ENCODE measurements at places on chromosomes 7 and 10. TPM values are rescaled to one million over a fixed set of nuclear protein-coding genes. Genes with fewer than 3 reads are reported as not detected.

DNA sequence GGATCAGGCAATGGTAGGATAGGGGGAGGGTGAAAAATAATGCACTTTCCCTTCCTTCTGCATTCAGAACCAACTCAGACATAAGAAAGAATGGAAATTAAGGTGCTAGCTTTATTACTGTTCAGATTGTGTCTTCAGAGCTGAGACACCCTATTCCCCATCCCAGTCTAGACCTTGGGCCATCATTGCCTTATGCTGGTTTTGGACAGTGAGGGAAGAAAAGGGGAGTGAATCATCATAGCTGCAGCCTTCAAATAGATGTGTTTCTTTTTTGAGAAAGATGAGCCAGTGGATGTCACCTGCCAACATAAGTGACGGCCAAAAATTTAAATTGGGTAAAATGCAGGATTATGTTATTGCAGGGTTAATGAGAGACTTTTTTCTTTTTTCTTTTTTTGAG is 27.0 kb upstream of the TOMM7 start:
- H3K4me3 ChIP-seq, result no peak overlapping the region
- no peak overlapping the region for H3K27ac ChIP-seq
- H3K36me3 ChIP-seq, result no peaks in the 10 kb centered on the region
- peaks cover 9% of the 10 kb centered on the region for H3K4me1 ChIP-seq
- peaks cover 3% of the 10 kb centered on the region for H3K27me3 ChIP-seq
- DNase-seq, result no peak

DNA sequence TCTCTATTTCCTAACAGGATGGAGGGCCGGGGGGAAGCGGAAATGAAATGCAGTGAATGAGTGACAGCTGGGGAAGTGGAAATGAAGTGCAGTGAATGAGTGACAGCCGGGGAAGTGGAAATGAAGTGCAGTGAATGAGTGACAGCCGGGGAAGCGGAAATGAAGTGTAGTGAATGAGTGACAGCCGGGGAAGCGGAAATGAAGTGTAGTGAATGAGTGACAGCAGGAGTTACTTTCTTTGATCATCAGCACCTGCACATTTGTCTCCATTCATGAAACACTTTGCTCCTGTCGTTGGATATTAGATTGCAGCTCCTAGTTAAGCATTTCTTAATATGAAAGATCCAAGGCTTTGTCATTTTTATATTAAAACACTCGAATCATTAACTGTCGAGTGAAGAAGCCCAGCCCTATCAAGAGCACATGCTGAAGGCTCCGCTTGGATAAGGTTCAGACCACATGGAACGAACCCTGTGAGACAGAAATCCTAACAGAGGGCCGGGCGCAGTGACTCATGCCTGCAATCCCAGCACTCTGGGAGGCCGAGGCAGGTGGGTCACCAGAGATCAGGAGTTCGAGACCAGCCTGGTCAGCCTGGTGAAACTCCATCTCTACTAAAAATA is 406.0 kb upstream of the ADARB2 start:
- no peak overlapping the region for H3K4me3 ChIP-seq
- peaks cover 2% of the 10 kb centered on the region for H3K4me1 ChIP-seq

- H3K4me3 ChIP-seq, result no peak overlapping the region
- H3K4me1 ChIP-seq, result peaks cover 31% of the 10 kb centered on the region
- H3K36me3 ChIP-seq, result no peaks in the 10 kb centered on the region
- H3K27me3 ChIP-seq, result peaks cover 2% of the 10 kb centered on the region
These were observed 103.2 kb upstream of the CTBP2 start for GRCh38 chr10:125263551-125263950.

DNA sequence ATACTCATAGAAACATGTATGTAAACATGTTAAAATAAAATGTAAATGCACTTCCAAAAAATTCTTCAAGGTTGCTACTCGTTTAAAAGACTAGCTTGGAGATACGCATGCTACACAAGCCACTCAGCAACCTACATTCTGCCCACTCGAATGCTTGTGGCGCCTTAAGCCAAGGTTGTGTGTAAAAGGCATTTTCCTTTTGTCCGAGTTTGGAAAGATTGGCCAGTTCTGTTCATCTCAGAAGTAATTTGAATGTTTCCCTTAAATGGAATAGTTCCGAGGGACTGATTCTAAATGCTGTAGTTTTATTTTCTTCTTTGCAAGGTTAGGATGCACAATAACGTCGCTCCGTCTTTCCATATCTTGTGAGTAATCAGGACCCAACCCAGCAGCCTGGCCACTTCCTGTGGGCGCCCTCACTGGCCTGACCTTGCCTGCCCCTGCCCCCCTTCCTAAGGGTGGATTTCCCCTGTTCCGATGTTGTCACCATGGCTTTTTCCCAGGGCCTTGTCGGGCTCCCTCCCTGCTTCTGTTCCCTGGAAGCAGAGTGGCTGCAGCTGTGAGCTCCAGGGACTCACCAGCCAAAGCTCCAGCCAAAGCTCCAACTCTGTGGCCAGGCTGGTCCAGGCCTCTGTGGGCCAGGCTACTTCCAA is 70.6 kb downstream of the PTPRE start:
- no peak overlapping the region for H3K4me3 ChIP-seq
- H3K4me1 ChIP-seq, result peaks cover 4% of the 10 kb centered on the region
- peak overlapping the region; percentile 43 for H3K27ac ChIP-seq
- peaks cover 9% of the 10 kb centered on the region for H3K27me3 ChIP-seq

- peaks cover 12% of the 10 kb centered on the region for H3K4me1 ChIP-seq
- H3K4me3 ChIP-seq, result no peak overlapping the region
- H3K27ac ChIP-seq, result peak overlapping the region; percentile 1
- no peaks in the 10 kb centered on the region for H3K27me3 ChIP-seq
These were observed 30.5 kb downstream of the RGS10 start for GRCh38 chr10:119511828-119512515.

- no peak for DNase-seq
- H3K4me3 ChIP-seq, result no peak overlapping the region
- H3K27ac ChIP-seq, result no peak overlapping the region
- H3K36me3 ChIP-seq, result peaks cover 10% of the 10 kb centered on the region
These were observed 752.3 kb downstream of the SUGCT start for GRCh38 chr7:40887099-40887498.

DNA sequence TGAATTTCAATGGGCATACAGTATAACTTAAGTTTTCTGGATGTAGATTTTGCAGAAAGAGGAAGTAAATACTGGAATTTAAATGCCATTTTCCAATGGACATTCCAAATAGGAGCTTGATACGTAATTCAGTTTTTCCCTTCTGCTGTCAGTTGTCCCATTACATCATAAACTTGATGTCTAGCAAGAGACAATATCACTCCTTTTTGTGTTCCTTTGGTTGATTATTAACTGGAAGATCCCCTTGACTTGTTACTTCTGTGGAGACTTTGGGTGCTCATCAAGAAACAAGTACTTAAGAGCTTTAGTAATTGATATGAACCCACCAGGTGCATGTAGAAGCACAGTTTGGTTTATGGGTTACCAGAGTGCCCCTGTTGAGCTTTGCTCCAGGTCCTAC is 116.1 kb downstream of the ST7 start:
- peaks cover 20% of the 10 kb centered on the region for H3K4me1 ChIP-seq
- H3K27ac ChIP-seq, result no peak overlapping the region
- H3K4me3 ChIP-seq, result no peak overlapping the region
- no peaks in the 10 kb centered on the region for H3K27me3 ChIP-seq
- no peak for DNase-seq

DNA sequence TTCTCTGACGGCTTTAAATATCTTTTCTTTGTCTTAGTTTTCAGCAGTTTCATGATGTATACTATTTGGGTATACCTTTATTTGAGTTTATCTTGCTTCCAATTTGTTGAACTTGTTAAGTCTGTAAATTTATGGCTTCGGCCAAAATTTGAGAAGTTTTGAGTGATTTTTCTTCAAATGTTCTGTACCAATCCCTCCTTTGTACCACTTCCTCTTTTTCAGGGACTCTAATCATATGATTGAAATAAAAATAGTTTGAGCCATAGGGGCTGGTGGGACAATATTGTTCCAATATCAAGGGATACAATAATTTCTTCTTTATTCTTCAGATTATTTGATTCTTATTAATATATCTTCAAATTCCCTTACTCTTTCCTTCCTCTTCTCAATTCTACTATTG is 43.1 kb upstream of the CTTNBP2 start:
- H3K36me3 ChIP-seq, result peaks cover 4% of the 10 kb centered on the region
- H3K27ac ChIP-seq, result no peak overlapping the region
- no peaks in the 10 kb centered on the region for H3K27me3 ChIP-seq

DNA sequence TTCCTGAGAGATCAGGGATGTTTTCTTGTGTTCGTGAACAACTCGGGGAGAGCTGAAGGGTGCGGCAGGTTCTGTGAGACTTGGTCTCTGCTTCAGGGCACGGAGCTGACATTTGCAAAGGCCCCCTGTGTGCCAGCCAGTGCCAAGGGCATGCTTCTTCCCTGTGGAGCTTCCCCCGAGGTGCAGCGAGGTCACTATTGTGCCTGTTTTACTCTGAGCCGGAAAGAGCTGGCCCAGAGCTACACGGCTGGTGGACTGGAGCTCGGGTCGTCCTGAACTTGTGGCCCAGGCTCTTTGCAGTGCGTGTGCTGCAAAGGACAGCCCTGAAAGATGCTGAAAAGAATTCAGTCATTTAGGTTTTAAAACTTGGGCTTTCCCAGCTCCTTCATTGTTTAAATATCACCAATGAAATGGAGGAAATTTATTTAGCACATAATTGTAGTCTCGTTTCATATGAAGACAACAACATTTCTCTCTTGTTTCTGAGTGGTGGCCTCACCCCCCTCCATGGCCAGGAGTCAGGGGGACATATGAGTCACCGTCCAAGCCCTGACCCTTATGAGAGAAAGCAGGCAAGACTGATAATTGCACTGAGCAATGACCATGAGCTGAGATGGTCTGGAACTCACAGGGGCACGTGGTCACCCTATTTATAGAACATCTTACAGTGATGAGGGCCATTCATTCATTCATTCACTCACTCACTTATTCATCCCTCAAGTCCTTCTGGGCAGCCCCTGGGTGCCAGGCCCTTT is 102.6 kb downstream of the PTPRE start:
- peaks cover 4% of the 10 kb centered on the region for H3K4me1 ChIP-seq
- H3K27me3 ChIP-seq, result peaks cover 43% of the 10 kb centered on the region
- H3K27ac ChIP-seq, result no peak overlapping the region
- no peak for DNase-seq
- no peak overlapping the region for H3K4me3 ChIP-seq

- H3K36me3 ChIP-seq, result peaks cover 67% of the 10 kb centered on the region
- DNase-seq, result no peak
- no peak overlapping the region for H3K4me3 ChIP-seq
- H3K27me3 ChIP-seq, result no peaks in the 10 kb centered on the region
- no peaks in the 10 kb centered on the region for H3K4me1 ChIP-seq
- H3K27ac ChIP-seq, result peak overlapping the region; percentile 1
These were observed 166.3 kb downstream of the TNS3 start for GRCh38 chr7:47415318-47416212.

DNA sequence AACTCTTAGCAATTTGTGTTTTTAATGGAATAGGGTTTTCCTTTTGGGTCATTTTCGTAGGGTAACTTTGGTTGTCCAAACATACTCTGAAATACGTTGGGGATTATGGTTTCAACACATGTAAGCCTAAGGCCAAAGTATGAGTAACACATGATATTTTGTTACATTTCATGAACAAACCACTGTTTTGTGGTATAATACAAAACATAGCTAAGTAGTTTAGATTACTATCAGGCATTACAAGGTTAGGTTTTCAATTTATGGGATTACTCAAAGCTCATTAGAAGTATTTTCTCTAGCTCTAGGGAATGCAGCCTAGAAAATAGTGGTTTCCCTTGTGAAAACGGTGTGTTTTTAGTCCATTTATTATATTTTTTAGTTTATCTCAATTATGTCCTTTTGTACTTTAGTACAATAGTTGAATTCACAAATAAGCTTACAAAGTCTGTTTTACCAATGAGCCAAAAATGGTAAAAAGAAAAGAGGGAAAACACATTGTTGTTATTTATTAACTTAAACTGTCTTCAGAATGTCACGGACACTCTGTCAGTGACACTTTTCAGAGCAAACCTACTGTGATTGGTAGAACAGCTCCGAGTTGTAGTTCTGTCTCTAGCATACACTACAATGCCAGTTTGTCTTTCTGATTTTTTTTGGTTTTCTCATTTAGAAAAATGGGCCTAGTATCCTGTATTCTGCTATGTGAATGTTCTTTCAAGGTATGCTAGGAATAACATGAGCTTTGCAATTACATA is 473.7 kb downstream of the SUGCT start:
- H3K27me3 ChIP-seq, result no peaks in the 10 kb centered on the region
- DNase-seq, result no peak
- peak overlapping the region; percentile 87 for H3K27ac ChIP-seq
- peaks cover 45% of the 10 kb centered on the region for H3K4me1 ChIP-seq
- H3K36me3 ChIP-seq, result peaks cover 13% of the 10 kb centered on the region
- no peak overlapping the region for H3K4me3 ChIP-seq

DNA sequence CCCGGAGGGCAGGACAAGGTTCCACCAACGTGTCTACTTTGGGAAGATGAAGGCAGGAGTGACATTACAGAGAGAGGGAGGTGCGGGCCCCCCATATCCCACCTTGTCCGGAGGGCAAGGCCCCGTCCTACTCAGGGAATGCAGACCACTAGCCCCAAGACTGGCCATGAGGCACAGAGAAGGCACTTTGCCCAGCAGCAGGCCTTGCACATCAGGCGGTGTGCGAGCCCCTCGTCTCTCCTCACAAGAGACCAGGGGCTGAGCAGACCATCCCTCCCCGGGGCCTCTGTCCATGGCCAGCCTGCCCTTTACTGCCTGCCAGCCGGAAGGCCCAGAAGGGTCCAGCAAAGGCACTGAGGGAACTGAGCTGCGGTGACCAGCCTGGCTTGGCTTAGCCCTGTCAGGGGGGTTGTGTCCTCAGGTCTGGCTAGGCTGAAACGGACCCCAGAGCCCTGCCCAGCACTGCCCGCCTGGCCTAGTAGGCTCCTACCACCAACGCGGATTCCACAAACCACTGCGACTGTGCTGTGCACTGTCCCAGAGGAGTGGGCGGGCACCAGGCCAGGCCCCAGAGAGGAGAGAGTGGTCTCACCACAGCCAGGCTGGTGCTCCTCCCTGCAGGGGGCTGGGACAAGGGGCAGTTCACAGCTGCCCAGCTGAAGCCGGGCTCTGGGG is 16.7 kb downstream of the CAMK2B start:
- no peak overlapping the region for H3K4me3 ChIP-seq
- H3K27ac ChIP-seq, result no peak overlapping the region
- H3K36me3 ChIP-seq, result no peaks in the 10 kb centered on the region
- peaks cover 30% of the 10 kb centered on the region for H3K27me3 ChIP-seq
- DNase-seq, result peak; percentile 37

Gene GIMAP1
- total RNA-seq, result not detected

Gene BUD31
- total RNA-seq, result 70.3 TPM

Gene SLK
- total RNA-seq, result 29.7 TPM

Gene LBX1
- not detected for total RNA-seq

Gene DGKB
- total RNA-seq, result 3.5 TPM

Gene EIF4H
- 270 TPM for total RNA-seq

Gene NUP205
- total RNA-seq, result 81.9 TPM
